Placental epithelial cell (primary cell): ENCODE measurements at places on chromosomes 4 and X. TPM values are rescaled to one million over a fixed set of nuclear protein-coding genes. Genes with fewer than 3 reads are reported as not detected.

MAGED4B gene
- total RNA-seq: 47.8 and 70.3 TPM in 2 replicates

PAGE1 gene
- total RNA-seq: not detected in 2 replicates

SLC10A4 gene
- not detected in 2 replicates for total RNA-seq

ZFP42 gene
- 54.6 and 59.4 TPM in 2 replicates for total RNA-seq

MAP9 gene
- total RNA-seq: 14.9 and 20.7 TPM in 2 replicates

MUC7 gene
- not detected in 2 replicates for total RNA-seq

SH2D1A gene
- total RNA-seq: not detected in 2 replicates

SUPT20HL2 gene
- total RNA-seq: not detected in 2 replicates

EVC2 gene
- 9.8 and 13.0 TPM in 2 replicates for total RNA-seq
